Mesothelial cell of epicardium (in vitro differentiated cells): ENCODE measurements at places on chromosomes 2 and 18.
A peak's percentile ranks its signal among the peaks of the same experiment; 100 is the strongest.

DNA sequence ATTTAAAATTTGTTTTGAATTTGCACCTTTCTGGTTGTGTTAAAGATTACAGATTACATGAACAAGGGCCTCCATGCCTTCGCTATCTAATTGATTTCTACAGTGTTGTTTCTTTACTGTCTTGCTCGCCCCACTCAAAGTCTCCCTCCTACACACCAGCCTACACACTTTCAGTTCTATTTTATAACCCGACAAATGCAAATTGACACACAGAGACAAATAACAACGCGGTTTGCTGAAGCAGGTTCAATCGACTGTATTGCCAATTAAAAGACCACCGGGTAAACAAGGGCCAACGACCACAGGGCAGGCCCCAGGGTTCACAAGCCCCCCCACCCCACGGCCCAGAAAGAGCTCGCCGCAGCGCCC, 869 bp downstream of the STARD7 start:
- no peak for DNase-seq

GRCh38 chr2:207483477-207483876, 46.3 kb upstream of the CREB1 start:
- no peak for DNase-seq

GRCh38 chr18:22650247-22650646, 232.5 kb upstream of the CTAGE1 start:
- DNase-seq, result no peak

- no peak for DNase-seq
Observed at GRCh38 chr18:40911041-40911440, 1044.0 kb upstream of the PIK3C3 start.

DNA sequence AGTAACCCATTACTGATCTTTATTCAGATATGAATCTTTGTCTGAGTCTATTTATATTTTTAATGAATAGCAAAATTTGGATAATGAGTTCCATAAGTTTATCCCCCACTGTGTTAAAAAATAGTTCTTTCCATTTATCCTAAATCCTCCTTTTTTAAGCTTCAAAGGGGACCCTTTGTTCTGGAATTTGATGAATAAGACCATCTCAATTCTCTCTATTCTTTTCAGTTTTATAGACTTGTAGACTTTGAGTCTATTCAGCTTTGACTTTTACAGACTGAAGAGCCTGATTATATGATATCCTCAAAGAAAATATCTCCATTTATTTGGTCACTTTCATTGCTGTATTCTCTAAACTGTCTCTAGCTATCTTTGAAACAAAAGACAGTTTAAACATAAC, 2146.1 kb upstream of the CELF4 start:
- no peak for DNase-seq

GRCh38 chr2:43675646-43676321, 445 bp downstream of the C1GALT1C1L start:
- DNase-seq, result no peak

- DNase-seq, result no peak
Observed at GRCh38 chr2:215764441-215765048, 248.8 kb downstream of the MREG start.

- DNase-seq, result peak; percentile 91
Observed at GRCh38 chr2:54455563-54456361, at the start of gene SPTBN1. TSS of gene SPTBN1 (plus strand) at chr2:54456327. CDS start at chr2:54526419, 70,092 bp downstream.

- DNase-seq, result no peak
Observed at GRCh38 chr18:64956465-64956864, 794.3 kb upstream of the CDH7 start.

GRCh38 chr2:153575171-153575853, 96.8 kb upstream of the RPRM start:
- DNase-seq, result no peak

DNA sequence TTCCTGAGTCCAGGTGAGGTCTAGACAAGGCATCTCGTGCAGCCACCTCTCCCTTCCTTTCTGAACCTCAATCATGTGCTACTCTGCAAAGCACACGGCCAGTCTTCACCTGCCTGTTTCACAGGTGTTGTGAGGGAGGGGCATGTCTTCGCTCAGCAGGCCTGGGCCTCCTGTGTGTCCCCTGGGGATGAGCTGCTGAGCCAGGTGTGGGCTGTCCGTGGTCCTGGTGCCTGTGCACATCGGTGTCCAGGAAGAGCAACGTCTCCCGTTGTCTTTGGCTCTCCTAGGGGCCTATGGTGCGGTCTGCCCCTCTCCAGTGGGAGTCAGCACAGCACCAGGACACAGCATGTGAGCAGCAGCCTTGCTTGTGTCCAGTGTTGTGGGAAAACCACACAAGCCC, 16.7 kb downstream of the ARHGEF4 start:
- DNase-seq, result no peak

DNA sequence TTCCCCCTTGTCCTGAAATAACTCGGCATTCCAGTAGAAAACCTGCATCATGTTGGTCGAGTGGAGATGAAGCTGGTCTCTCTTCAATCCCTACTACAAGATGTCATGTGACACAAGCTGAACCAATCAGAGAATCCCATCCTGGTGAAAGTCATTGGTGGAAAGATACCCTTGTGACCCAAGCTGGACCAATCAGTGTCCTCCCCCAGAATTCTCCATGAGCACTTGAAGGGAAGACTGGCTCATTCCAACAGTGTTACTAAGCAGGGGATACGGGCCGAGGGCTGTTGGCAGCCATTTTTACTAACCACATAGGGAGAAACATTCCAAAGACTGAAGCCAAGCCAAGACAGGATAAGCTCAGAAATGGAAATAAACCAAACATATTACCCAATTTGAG, 298.3 kb downstream of the ICOS start:
- DNase-seq, result no peak

- DNase-seq, result no peak
Observed at GRCh38 chr2:191411472-191411871, 166.3 kb downstream of the MYO1B start.

DNA sequence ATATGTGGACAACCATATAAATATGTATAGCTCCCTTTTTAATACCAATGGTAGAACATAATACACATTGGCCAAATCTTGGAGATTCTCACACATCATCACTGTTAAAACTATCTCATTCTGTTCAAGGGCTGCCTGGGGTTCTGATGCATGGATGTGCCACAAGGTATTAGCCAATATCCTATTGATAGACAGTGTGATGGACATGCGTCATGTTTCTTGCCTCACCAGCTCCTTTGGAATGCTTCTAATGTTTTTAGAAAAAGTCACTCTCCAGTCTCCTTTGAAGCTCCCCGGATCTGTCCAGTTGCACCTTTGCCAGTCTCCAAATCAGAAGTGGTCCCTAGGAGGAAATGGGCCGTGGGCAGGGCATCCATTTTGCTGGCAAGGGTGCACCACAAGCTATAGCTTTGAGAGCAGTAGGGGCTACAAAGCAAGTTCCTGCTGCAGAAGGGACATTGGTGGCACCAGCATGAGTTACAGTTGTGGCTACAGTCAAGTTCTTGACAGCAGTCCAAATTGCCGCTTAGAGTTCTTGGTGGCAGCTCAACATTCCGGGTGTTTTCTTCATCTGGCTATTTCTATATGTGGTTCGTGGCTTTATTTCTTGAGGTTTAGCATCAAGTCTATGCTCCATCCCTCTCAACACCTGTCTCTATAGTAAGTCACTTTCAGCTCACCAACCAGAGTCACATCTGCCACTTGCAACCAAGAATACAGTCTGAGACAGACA, 25.1 kb upstream of the ATRAID start:
- DNase-seq, result no peak

- no peak for DNase-seq
Observed at GRCh38 chr2:224025874-224026273, 13.2 kb downstream of the SERPINE2 start.

DNA sequence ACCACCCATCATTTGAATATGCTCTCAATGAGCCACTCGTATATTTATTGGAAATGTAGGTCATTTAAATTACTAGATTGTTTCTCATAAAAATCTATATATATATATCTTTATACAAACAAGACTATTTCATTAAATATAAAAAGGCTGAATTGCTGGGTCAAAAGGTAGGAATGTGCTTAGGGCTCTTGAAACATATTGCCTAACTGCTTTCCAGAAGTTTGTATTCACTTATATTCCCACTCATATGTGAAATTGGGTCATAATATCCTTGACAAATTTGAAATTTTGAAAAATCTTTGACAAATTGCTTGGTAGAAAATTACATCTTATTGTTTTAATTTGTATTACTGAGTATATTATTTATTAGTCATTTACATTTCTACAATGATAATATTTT, 999.8 kb upstream of the CDH2 start:
- DNase-seq, result no peak

- no peak for DNase-seq
Observed at GRCh38 chr2:142782942-142783443, 94.5 kb upstream of the KYNU start.

DNA sequence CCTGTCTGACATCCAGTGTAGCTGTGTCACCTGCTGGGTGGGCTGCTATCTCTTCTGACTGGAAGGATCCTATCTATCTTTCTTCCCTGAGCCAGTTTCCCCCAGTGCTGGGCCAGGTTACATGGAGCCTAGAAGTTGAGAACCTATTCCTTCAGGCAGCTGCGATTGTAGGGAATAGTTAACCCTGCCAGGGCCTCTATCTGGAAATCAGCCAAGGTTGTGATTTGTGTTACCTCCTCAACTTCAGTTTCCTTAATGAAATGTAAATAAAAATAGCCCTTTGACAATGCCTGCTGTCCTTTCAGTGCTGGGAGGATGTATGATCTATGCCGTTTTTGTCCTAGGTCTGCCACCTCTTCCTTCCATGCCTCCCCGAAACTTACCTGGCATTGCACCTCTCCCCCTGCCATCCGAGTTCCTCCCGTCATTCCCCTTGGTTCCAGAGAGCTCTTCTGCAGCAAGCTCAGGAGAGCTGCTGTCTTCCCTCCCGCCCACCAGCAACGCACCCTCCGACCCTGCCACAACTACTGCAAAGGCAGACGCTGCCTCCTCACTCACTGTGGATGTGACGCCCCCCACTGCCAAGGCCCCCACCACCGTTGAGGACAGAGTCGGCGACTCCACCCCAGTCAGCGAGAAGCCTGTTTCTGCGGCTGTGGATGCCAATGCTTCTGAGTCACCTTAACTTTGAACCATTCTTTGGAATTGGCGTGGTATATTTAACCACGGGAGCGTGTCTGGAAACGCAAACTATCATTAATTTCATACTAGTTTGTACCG, 36.6 kb downstream of the GORASP2 start:
- DNase-seq, result no peak

DNA sequence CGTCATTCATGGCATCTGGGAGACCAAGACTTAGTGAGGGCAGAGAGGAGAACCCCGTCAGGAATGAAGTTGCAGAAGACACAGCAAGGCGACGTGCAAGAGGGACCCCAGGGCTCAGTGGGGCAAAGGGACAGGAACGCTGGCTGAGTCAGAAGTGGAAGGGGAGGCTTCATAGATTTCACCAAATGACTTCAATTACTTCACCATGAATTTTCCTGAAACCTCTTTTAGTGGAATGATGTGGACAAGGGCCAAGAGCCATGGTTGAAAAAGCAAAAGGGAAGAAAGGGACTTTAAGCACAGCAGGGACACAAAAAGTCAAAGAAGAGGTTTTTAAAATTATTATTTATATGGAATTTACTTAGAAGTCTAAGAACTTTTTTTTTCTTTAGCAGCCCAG, 141.6 kb upstream of the PID1 start:
- no peak for DNase-seq

DNA sequence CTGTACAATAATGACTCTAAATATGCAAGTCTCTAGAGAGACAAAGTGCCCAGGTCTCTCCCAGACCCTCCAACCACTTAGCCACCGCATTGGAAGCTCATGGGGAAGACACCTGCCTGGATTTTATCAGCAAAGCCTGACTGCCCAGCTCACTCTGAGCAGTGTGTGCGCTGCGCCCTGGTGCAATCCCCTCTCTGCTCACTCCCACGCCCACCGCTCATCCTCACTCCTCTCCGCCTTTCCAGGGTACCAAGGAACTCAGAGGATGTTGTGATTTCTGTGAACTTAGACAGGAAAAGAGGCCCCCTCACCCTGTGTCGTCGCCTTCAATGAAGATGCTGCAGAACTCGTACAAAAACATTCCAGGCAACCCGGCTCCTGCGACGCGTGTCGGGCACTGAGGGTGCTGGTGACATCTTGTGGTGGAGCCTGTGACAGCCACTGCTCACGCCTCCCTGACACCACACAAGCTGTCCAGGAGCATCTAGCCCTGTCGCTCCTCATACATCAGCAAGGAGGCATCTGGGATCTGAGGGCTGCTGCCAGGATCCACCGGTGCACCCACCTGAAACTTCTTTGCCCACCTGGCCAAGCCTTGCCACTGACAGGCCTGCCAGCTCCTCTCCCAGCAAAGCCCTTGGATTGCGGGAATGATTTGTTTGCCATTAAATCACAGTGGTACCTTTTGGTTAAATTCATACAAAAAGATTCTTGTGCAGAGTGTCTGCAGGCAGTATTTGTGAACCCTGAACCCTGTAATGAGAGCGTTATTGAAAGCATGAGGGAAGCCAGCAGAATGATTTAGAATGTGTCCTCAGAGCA, 220.4 kb downstream of the ZNF516 start:
- no peak for DNase-seq

GRCh38 chr18:76688724-76689472, 133.5 kb upstream of the ZNF236 start:
- DNase-seq, result no peak

DNA sequence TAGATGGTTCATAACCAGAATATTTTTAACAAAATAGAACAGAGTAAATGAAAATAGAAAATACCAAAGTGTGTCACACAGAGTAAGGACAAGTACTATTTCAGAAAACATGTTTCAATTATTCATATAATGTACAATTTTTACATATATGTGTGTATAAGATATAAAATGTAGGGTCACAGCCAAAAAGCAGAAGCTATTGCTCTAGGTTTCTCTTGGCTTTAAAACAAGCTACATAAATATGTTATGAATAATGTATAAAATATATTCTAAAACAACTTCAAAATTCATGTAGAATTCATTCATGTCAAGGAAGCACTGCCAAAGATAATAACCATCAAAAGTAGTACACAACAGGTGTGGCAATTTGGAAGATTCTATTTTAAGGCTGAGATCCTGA, 218.2 kb downstream of the TTC32 start:
- DNase-seq, result no peak

GRCh38 chr2:43217228-43218154, 8.9 kb downstream of the ZFP36L2 start:
- DNase-seq, result no peak

- DNase-seq, result no peak
Observed at GRCh38 chr2:85663594-85664565, 4.1 kb downstream of the SFTPB start.

GRCh38 chr2:37582481-37583220, 88.8 kb downstream of the CDC42EP3 start:
- no peak for DNase-seq

DNA sequence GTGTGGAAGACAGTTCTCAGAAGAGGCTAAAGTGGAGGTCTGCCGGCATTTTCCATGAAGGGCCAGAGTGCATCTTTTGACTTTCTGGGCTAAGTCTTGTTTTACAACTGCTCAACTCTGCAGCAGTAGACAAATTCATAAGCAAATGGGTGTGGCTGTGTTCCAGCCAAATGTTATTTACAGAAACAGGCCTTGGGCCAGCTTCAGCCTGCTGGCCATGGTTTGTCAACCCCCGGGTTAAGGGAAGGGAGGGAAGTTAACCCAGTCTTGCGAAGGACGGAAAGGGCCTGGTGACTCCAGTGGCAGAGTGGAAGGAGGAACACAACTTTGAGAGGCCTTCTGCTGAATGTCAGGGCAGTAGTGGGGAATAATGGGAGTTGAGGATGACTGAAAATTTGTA, 34.3 kb upstream of the NCKAP5 start:
- DNase-seq, result no peak
